M059J (cell line): ENCODE measurements at places on chromosomes 6 and 20. TPM values are rescaled to one million over a fixed set of nuclear protein-coding genes. Genes with fewer than 3 reads are reported as not detected.
A peak's percentile ranks its signal among the peaks of the same experiment; 100 is the strongest.

The CFB gene
- total RNA-seq = 7.8 and 8.4 TPM in 2 replicates

GRCh38 chr6:34773916-34774315 lies 16.6 kb downstream of the SNRPC start:
- no peak for DNase-seq

- DNase-seq = peak; percentile 93
These were observed 27.3 kb downstream of the PKIG start for GRCh38 chr20:44609516-44610312.

DNA sequence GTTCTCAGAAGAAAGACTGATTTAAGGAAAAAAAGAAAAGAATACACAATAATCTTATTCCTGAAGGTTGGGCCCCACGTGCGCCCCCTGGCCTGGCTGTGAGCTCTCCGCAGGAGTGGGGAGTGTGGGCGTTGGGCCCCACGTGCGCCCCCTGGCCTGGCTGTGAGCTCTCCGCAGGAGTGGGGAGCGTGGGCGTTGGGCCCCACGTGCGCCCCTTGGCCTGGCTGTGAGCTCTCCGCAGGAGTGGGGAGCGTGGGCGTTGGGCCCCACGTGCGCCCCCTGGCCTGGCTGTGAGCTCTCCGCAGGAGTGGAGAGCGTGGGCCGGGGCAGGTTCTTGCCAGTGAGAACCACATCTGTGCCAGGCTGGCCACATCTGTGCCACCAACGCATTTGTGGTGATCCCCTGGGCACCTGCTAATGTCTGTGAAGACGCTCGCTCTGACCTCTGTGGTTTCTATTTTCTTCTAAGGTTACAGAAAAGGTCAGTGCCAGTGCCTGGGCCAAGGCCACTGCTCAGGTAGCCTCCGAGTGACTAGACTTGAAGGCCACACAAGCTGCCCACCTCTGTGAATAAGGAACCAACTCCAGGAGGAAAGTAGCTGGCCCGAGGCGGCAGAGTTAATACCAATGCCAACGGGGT lies 41.0 kb downstream of the WDR27 start:
- no peak for DNase-seq

- no peak for DNase-seq
These were observed 97.9 kb downstream of the ZDHHC14 start for GRCh38 chr6:157478926-157479325.
